Naive thymus-derived CD8-positive, alpha-beta T cell (primary cell): ENCODE measurements at places on chromosomes 3 and 15.

- no peaks in the 10 kb centered on the region for H3K36me3 ChIP-seq
- peaks cover 2% of the 10 kb centered on the region for H3K27me3 ChIP-seq
- no peak overlapping the region for H3K27ac ChIP-seq
- H3K4me1 ChIP-seq: no peaks in the 10 kb centered on the region
- no peak overlapping the region for H3K4me3 ChIP-seq
- no peak for DNase-seq
Observed at GRCh38 chr15:38898236-38898635, 333.6 kb upstream of the RASGRP1 start.

GRCh38 chr3:102238362-102238761, 196.5 kb upstream of the ZPLD1 start:
- H3K27ac ChIP-seq: no peak overlapping the region
- no peaks in the 10 kb centered on the region for H3K36me3 ChIP-seq
- no peak overlapping the region for H3K4me3 ChIP-seq
- H3K4me1 ChIP-seq: no peaks in the 10 kb centered on the region
- H3K27me3 ChIP-seq: peaks cover 16% of the 10 kb centered on the region

DNA sequence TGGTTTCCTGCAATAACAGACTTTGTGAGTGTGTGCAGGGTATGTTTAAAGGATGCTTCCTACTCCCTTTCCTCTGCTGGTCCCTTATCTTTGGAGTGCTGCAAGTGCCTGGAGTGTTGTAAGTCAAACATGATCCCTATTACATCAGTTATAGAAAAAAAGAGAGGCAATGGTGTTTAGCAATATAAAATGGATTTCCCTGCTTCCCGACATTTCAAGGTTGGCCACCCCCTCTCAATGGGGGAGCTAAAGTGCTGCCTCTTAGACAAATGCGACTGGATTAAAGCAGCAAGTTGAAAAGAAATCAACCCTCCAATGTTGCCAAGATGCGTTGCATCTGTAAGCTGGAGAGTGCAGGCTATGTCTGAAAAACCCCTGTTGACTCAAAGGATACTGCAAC, 203.1 kb upstream of the WNT5A start:
- no peaks in the 10 kb centered on the region for H3K4me1 ChIP-seq
- H3K27ac ChIP-seq: no peak overlapping the region
- no peak overlapping the region for H3K4me3 ChIP-seq
- DNase-seq: no peak
- peaks cover 2% of the 10 kb centered on the region for H3K27me3 ChIP-seq

DNA sequence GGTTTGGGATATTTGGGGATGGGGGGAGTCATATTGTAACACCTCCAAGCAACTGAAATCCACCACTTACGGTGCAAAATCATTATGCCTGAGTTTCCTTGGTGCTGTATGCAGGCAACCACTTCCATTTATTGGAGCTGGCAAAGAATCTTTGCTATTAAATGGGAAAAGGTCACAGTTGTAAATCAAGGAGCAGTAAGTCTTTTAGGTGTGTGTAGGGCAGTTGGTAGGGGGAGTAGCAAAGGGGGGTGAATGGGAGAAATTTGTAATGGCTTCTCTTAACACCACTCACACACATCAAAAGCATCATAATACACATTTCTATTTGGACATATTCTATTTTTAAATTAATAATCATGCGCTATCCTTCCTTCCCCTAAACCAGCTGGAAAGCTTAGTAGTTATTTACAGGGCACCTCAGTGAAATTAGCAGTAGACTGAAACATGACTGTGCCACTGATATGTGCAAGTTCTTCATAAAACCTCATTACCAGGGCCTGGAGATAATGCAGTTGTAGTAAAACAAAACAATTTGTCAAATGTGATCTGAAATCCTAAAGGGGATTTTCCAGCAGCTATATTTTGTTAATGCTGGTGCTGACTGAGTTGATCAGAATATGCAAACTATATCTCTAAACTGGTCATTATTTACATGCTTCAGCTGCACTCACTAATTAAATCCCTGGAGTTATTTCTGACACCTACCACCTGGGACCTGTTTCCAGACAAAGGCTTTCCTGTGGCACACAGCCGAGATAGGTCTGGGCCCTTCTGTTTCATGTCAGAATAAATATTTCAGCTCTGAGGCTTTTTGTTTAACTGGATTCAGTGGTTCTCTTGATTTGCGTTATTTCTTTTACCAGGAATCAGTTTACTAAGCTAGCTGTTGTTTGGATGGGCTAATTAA, 90.1 kb downstream of the B3GALNT1 start:
- no peaks in the 10 kb centered on the region for H3K36me3 ChIP-seq
- no peak overlapping the region for H3K27ac ChIP-seq
- no peaks in the 10 kb centered on the region for H3K27me3 ChIP-seq
- no peak for DNase-seq
- H3K4me3 ChIP-seq: no peak overlapping the region
- H3K4me1 ChIP-seq: no peaks in the 10 kb centered on the region

GRCh38 chr3:46705022-46705530, 3.9 kb downstream of the TMIE start:
- peak; percentile 67 for DNase-seq
- H3K27ac ChIP-seq: no peak overlapping the region
- H3K36me3 ChIP-seq: no peaks in the 10 kb centered on the region
- no peak overlapping the region for H3K4me3 ChIP-seq

GRCh38 chr15:84668221-84668982, 10.4 kb upstream of the NMB start:
- no peaks in the 10 kb centered on the region for H3K27me3 ChIP-seq
- no peak for DNase-seq
- no peak overlapping the region for H3K27ac ChIP-seq
- H3K4me1 ChIP-seq: peaks cover 1% of the 10 kb centered on the region
- no peaks in the 10 kb centered on the region for H3K36me3 ChIP-seq

GRCh38 chr3:41888368-41889076, 73.4 kb downstream of the ULK4 start:
- peaks cover 14% of the 10 kb centered on the region for H3K36me3 ChIP-seq
- no peak overlapping the region for H3K4me3 ChIP-seq

- H3K27ac ChIP-seq: no peak overlapping the region
- peaks cover 16% of the 10 kb centered on the region for H3K4me1 ChIP-seq
- DNase-seq: no peak
- no peak overlapping the region for H3K4me3 ChIP-seq
- H3K36me3 ChIP-seq: no peaks in the 10 kb centered on the region
- no peaks in the 10 kb centered on the region for H3K27me3 ChIP-seq
Observed at GRCh38 chr3:66434726-66435125, 66.1 kb downstream of the LRIG1 start.

- H3K27ac ChIP-seq: no peak overlapping the region
- H3K4me3 ChIP-seq: no peak overlapping the region
- peaks cover 3% of the 10 kb centered on the region for H3K36me3 ChIP-seq
- no peak for DNase-seq
- peaks cover 24% of the 10 kb centered on the region for H3K4me1 ChIP-seq
Observed at GRCh38 chr15:64948916-64949315, 37.2 kb downstream of the ANKDD1A start.

GRCh38 chr3:180747805-180748361, 68.6 kb upstream of the CCDC39 start:
- peaks cover 11% of the 10 kb centered on the region for H3K27me3 ChIP-seq
- no peak for DNase-seq
- H3K4me3 ChIP-seq: no peak overlapping the region
- no peak overlapping the region for H3K27ac ChIP-seq

- H3K27ac ChIP-seq: no peak overlapping the region
- peaks cover 86% of the 10 kb centered on the region for H3K4me1 ChIP-seq
- no peaks in the 10 kb centered on the region for H3K27me3 ChIP-seq
Observed at GRCh38 chr3:15276028-15276724, 56.2 kb downstream of the SH3BP5 start.

DNA sequence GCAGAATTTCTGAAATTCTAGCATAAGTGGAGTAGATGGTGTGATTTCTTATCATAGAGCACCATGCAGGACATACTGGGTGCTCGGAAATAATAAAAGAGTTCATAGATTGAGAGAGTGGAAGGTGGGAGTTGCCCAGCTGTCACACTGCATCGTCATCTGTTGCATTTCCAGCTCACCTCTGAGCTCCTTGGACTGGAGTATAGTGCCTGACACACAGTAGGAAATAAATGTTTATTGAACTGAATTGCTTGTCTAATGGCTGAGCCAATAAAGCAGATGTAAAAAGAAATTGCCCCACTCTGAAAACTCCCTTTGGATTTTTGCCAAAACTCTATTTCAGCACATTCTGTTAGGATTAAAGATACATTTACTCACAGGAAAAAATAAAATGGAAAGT, 108.9 kb upstream of the UBE2E1 start:
- no peaks in the 10 kb centered on the region for H3K36me3 ChIP-seq
- no peak for DNase-seq
- H3K4me1 ChIP-seq: no peaks in the 10 kb centered on the region
- no peak overlapping the region for H3K4me3 ChIP-seq

DNA sequence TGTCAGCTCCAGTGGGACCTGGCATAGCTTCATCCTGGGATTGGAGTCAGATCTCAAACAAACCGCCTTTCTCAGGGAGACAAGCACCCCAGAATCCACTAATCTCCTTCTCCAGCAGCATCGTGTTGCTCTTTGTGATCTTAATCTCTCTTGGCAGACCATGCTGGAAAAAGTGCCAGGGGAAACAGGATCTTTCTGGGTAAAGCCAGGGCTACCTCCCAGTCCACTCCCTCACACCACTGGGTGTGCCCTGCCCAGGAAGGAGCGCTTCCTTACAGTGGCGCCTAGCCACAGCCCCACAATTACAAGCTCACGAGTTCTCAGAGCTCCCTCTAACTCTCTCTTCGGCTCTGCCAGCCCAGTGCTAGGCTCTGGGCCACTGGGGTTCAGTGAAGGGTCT, 32.2 kb downstream of the RPLP1 start:
- H3K4me3 ChIP-seq: no peak overlapping the region
- H3K27ac ChIP-seq: no peak overlapping the region
- DNase-seq: no peak
- no peaks in the 10 kb centered on the region for H3K27me3 ChIP-seq
- peaks cover 4% of the 10 kb centered on the region for H3K4me1 ChIP-seq
- peaks cover 9% of the 10 kb centered on the region for H3K36me3 ChIP-seq

DNA sequence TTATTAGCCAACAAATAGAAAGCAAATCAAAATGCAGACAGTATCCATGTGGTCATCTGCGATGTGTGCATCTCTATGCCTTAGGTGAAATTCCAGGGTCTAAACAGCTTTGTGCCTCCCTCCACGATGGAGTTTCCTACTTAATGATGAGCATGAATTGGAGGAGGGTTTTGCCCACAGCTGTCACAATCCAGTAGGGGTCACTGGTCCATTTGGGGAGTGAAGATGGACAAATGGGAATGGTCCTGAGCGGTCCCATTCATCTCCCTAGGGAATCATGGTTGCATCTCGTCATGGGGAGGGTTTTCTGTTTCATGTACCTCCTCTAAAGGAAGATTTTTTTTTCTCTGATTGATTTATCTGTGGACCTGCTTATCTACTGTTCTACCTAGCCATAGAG, 358.0 kb downstream of the PTPRG start:
- H3K27me3 ChIP-seq: peaks cover 5% of the 10 kb centered on the region
- H3K27ac ChIP-seq: no peak overlapping the region
- no peaks in the 10 kb centered on the region for H3K36me3 ChIP-seq

DNA sequence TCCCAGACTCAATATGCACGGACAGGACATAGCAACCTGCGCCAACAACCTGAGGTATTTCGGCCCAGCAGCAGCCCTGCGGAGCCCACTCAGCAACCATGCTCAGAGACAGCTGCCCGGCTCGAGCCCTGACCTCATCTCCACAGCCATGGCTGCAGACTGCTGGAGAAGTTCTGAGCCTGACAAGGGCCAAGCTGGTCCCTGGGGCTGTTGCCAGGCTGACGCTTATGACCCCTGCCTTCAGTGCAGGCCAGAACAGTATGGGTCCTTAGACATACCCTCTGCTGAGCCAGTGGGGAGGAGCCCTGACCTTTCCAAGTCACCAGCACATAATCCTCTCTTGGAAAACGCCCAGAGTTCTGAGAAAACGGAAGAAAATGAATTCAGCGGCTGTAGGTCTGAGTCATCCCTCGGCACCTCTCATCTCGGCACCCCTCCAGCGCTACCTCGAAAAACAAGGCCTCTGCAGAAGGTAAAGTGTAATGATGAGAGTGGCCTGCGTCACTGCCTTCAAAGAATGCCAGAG, 25.5 kb downstream of the TMEM41A start:
- no peak for DNase-seq
- H3K27ac ChIP-seq: peak overlapping the region; percentile 61
- H3K4me1 ChIP-seq: no peaks in the 10 kb centered on the region
- H3K27me3 ChIP-seq: no peaks in the 10 kb centered on the region
- peaks cover 24% of the 10 kb centered on the region for H3K36me3 ChIP-seq
- no peak overlapping the region for H3K4me3 ChIP-seq

- H3K27ac ChIP-seq: no peak overlapping the region
- no peaks in the 10 kb centered on the region for H3K27me3 ChIP-seq
- no peaks in the 10 kb centered on the region for H3K4me1 ChIP-seq
Observed at GRCh38 chr3:145820170-145820569, 340.8 kb downstream of the PLOD2 start.

- peaks cover 18% of the 10 kb centered on the region for H3K27me3 ChIP-seq
- H3K27ac ChIP-seq: no peak overlapping the region
- no peak for DNase-seq
- no peaks in the 10 kb centered on the region for H3K36me3 ChIP-seq
- no peak overlapping the region for H3K4me3 ChIP-seq
Observed at GRCh38 chr3:127220497-127220896, 27.6 kb downstream of the PRR23E start.

DNA sequence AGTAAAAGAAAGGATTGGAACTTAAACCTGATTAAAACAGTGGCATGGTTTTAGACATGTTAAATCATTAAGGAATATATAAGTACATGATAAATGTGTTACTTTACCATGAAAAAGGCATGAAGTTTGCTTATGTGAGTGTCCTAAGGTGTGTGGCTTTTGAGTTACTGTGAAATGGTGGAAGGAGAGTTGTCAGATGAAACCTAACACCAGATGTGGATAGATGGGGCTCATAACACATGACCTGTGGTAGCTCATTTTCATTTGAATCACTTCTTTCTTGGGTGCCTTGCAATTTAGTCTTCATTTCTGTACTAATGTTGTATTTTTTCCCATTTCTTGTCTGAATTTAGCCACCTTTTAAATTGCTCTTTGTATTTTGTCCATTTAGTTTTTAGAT, 13.0 kb downstream of the MEF2A start:
- no peak overlapping the region for H3K4me3 ChIP-seq
- H3K36me3 ChIP-seq: peaks cover under 1% of the 10 kb centered on the region
- no peak overlapping the region for H3K27ac ChIP-seq

DNA sequence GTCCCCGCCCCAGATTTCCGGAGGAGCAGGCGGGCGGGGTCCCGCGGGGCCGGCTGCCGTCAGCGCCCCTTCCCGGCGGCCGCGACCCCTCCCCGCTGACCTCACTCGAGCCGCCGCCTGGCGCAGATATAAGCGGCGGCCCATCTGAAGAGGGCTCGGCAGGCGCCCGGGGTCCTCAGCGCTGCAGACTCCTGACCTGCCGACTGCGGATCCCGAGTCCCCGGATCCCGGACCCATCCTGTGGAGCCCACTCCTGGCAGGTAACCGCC, at the start of gene TRH:
Gene TRH, plus strand, starts transcription at position 157 of the 269 bp plus-strand sequence. CDS start 1,097 bp downstream, outside the sequence.
- H3K4me1 ChIP-seq: peaks cover 8% of the 10 kb centered on the region
- H3K4me3 ChIP-seq: peak within 1 kb of the TSS; percentile 81
- peaks cover 19% of the 10 kb centered on the region for H3K27me3 ChIP-seq
